Activated CD4-positive, alpha-beta memory T cell treated with anti-CD3 and anti-CD28 coated beads, Interleukin-2, amount 10 ng/mL, durations not matched to agents 7 days and 5 days (primary cell): ENCODE measurements at places on chromosomes 16 and 17. TPM values are rescaled to one million over a fixed set of nuclear protein-coding genes. Genes with fewer than 3 reads are reported as not detected.
A peak's percentile ranks its signal among the peaks of the same experiment; 100 is the strongest.

- DNase-seq, result no peak
Measured at GRCh38 chr17:81335773-81336157, 40.7 kb upstream of the SLC38A10 start.

The TAT gene
- total RNA-seq, result not detected

The ZPBP2 gene
- total RNA-seq, result not detected

The KRTAP4-4 gene
- not detected for total RNA-seq

DNA sequence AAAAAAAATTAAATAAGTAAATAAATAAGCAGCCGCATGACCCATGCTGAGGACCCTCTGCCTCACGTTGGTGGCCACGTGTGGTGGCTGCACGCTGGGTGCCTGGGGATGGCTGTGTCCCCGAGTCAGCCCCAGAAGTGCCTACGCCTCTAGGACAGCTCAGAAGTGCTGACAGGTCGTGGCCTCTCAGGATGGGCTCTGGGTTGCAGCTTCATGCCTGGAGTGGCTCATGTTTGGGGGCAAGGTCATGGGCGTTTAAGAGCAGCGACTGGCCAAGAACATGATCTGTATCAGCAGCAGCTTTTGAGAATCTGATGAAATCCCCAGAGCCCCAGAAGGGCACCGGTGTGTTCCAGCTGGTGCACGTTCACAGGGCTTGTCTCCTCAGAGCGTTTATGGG lies 26.8 kb upstream of the CAPN15 start:
- no peak for DNase-seq

The SLC4A1 gene
- total RNA-seq, result not detected

DNA sequence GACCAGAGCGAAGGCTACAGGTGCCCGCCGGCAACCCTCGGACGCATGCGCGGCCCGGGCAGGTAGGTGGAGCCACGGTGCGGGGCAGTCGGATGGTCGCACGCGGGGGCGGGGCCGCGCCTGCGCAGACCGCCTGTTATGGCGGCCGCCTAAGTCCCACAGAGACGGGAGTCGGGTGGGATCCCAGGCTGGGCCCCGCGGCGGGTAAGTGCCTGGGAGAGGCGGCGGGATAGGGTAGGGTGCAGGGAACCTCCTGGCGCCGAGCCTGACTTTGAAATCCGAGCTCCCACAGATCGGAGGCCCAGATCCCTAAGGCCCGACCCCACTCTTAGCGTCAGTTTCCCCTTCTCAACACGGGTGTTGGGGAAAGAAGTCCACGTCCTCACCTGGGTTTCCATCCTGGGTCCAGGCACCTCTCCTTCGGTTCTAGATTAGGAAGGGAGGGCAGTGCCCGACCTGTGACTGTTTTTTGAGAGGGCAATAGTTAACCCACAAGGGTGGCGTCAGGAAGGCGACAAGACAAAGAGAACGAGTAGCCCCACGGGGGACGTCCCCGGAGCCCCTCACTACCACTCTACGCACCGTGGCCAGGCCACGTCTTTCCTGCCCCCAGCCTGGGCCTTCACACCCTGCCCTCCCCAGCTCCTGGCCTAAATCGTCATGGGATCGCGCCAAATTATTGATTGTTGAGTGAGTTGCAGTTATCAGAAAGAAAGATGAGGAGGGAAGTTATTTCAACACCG lies at the start of gene METTL22:
Gene METTL22 (plus strand): TSS at position 127 of the 743 bp plus-strand sequence. CDS start 3,968 bp downstream, outside the sequence.
- peak; percentile 92 for DNase-seq

DNA sequence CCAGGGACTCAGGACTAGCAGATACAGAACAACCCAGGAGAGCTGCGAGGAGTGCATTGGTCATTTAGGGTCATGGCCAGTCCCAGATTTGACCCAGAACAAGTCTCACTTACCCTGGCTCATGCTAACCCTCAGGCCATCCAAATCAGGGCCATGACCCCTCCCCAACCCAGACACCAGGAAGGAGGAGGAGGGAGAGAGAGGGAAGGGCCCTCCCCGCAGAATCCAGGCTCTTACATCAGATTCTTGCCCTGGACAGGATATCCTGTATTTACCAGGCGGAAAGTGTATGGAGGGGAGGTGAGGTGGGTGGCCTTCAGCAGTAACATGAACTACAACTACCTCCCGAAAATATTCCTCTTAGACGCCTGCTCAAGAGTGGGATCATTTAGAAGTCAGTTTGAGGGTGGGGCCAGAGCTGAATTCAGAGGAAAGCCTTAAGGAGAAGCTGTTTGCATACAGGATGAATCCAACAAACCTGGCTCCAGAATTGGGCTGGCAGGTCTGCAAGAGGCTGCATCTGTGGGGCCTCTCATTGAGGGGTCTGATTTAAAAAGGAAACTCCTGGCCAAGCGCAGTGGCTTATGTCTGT lies 2.1 kb downstream of the VAT1 start:
- no peak for DNase-seq

DNA sequence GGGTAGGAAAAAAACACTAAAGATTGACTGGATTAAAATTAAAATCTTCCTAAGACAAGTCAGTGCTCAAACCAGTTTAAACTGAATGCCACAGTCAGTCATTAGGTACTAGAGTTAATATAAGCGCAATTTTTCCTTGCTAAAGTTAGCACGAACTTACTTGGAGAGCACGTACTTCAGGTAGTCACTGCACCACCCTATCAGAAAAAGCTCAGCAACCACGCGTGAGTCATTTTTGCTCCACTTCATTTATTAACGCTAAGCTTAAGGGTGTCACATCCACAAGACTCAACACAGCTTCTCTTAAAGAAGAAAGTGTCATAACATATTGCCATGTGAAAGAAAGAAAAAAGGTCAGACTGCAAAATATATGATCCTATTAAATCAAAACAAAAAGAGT lies 53.1 kb downstream of the TEX2 start:
- no peak for DNase-seq

- DNase-seq, result no peak
Measured at GRCh38 chr17:73683771-73684170, 39.5 kb upstream of the SDK2 start.
